ENCODE measurements at places on chromosomes 5 and 9. TPM values are rescaled to one million over a fixed set of nuclear protein-coding genes. Genes with fewer than 3 reads are reported as not detected.
A peak's percentile ranks its signal among the peaks of the same experiment; 100 is the strongest.

The FRMD3 gene
- 4.4 TPM for polyA plus RNA-seq

DNA sequence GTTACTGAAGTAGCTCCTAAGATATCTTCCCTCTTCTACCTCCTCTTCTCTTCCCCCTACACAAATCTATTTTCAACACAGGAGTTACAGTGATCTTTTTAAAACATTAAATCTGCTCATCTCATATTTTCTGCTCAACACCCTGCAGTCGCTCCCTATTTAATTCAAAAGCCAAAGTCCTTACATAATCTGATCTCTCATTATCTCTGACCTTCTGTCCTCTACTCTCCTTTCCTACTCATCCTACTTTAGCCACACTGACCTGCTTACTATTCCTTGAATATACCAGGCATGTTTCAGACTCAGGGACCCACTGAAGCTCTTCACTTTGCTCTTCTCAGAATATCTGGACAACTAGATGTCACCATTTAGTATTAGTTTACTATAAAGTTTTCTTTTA, 87.9 kb downstream of the YTHDC2 start:
- H3K27me3 ChIP-seq: peaks cover 2% of the 10 kb centered on the region
- no peak for DNase-seq
- H3K36me3 ChIP-seq: no peaks in the 10 kb centered on the region
- no peak overlapping the region for H3K4me3 ChIP-seq

- no peak overlapping the region for H3K4me3 ChIP-seq
- DNase-seq: no peak
- no peaks in the 10 kb centered on the region for H3K4me1 ChIP-seq
- H3K27ac ChIP-seq: no peak overlapping the region
These were observed 135.5 kb downstream of the PAX5 start for GRCh38 chr9:36898431-36899020.

DNA sequence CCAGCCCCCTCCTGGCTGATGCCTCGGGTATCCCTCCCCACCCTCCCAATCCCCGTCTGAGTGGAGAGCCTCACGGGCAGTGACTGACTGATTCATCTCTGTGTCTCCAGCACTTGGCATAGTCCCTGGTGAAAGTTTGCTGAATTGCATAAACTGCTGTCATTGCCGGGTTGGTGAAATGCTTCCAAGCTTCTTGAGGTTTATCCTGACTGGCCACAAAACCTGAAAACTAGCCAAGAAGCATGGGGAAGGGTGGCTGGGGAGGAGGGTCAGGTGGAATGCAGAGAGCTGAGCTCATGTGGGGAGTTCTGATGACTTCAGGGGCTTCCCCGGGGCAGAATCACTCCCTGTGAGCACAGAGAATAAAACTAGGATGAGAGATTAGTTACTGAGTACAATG, 56.9 kb upstream of the GGTA1 start:
- no peak for DNase-seq
- H3K4me1 ChIP-seq: peaks cover 5% of the 10 kb centered on the region
- H3K27me3 ChIP-seq: peaks cover 2% of the 10 kb centered on the region

DNA sequence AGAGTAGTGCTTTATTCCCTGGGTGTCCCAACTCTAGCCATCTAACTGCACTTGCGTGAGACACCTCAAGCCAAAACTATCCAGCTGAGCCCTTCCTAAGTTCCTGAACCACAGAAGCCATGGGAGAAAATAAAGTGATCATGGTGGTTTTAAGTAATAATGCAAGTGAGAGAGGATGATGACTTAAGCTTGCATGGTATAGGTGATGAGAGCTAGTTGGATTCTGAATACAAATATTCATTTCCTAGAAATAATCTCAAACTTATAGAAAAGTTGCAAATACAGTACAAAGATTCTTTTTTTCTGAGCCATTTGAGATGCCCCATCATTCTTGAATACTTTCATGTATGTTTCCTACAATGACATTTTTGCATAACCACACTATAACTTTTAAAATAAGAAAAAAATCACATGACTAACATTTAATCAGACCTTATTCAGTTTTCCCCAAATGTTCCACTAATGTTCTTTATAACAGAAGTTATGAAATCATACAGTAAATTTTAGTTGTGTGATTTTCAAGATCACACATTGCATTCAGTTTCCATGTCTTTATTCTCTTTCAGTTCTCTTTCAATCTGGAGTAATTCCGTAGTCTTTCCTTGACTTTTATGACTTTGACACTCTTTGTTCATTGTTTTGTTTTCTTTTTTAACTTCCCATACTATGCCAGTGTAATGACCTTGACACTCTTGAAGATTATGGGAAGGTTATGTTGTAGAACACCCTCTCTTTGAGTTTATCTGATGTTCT, 5.5 kb upstream of the AK3 start:
- no peak overlapping the region for H3K27ac ChIP-seq
- H3K36me3 ChIP-seq: no peaks in the 10 kb centered on the region
- no peak overlapping the region for H3K4me3 ChIP-seq
- H3K27me3 ChIP-seq: no peaks in the 10 kb centered on the region

The NUDT12 gene
- 26.0 TPM for polyA plus RNA-seq

- peaks cover 55% of the 10 kb centered on the region for H3K27me3 ChIP-seq
- no peak overlapping the region for H3K4me3 ChIP-seq
These were observed 21.4 kb downstream of the CNTFR start for GRCh38 chr9:34568133-34568532.

- peaks cover 56% of the 10 kb centered on the region for H3K4me1 ChIP-seq
- no peaks in the 10 kb centered on the region for H3K27me3 ChIP-seq
- peak; percentile 96 for DNase-seq
- H3K36me3 ChIP-seq: no peaks in the 10 kb centered on the region
- peak overlapping the region; percentile 12 for H3K4me3 ChIP-seq
- peak overlapping the region; percentile 90 for H3K27ac ChIP-seq
These were observed 124.7 kb upstream of the TBC1D2 start for GRCh38 chr9:98380065-98380681.

The SPOCK1 gene
- polyA plus RNA-seq: 6.3 TPM

DNA sequence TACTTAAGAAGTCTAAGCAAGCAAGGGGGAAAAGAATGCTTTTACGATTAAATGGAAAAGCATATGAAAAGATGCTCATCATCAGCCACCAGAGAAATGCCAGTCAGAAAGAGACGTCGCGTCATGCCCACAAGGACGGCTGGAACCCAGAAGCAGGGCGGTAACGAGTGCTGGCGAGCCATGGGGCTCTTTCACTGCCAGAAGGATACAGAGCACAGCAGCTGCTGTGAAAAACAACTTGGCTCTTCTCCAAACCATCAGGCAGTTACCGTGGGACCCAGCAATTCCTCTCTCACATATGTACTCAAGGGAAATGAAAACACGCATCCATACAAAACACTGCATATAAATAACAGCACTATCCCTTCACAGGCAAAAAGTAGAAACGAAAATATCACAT, 95.5 kb downstream of the CAMSAP1 start:
- H3K27ac ChIP-seq: no peak overlapping the region
- peaks cover 52% of the 10 kb centered on the region for H3K36me3 ChIP-seq
- H3K4me1 ChIP-seq: peaks cover 12% of the 10 kb centered on the region
- no peaks in the 10 kb centered on the region for H3K27me3 ChIP-seq

GRCh38 chr5:87499478-87500410, 87.0 kb upstream of the CCNH start:
- H3K36me3 ChIP-seq: no peaks in the 10 kb centered on the region
- no peaks in the 10 kb centered on the region for H3K27me3 ChIP-seq
- H3K4me3 ChIP-seq: no peak overlapping the region

DNA sequence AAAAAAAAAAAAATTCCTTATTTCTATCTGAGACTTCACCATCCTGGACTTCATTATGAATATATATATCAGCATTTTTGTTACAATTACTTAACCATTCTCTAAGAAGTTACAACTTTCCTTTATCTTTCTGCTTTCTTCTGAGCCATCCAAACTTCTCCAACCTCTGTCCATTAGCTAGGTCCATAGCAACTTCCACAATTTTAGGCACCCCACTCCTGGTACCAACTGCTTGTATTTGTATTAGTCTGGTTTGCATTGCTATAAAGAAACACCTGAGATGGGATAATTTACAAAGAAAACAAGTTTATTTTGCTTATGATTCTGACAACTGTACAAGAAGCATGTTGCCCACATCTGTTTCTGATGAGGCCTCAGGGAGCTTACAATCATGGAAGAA, 182.1 kb downstream of the CDH9 start:
- H3K27me3 ChIP-seq: no peaks in the 10 kb centered on the region
- no peak overlapping the region for H3K27ac ChIP-seq
- H3K36me3 ChIP-seq: no peaks in the 10 kb centered on the region
- no peak for DNase-seq
- H3K4me3 ChIP-seq: no peak overlapping the region

DNA sequence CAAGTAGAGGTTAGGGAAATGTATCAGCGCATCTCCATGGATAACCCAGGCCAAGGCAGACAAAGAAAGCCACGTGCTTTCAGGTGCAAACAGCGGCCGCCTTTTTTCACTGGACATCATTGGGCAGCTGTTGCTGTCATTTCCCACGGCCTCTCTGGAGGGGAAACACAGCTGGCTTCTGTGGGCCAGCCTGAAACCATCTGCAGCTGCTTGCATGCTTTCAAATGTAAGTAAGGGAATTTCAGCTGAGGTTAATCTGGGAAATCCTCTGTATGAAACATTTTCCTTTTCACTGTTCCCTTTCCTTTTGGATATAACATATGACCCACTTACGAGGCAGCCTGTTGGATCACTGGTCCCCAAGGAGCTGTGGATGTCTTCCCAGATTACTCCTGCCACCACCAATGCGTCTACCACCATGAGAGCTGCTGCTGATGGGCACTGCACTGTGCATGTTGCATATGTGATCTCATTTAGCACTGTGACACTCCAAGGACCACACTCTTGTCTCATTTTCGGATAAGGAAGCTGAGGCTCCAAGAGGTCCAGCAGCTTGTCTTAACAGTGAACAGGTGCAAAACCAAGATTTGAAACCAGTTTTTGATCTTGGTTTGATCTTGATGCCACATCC, 106.3 kb downstream of the C9orf152 start:
- H3K36me3 ChIP-seq: no peaks in the 10 kb centered on the region
- H3K27me3 ChIP-seq: no peaks in the 10 kb centered on the region
- no peak overlapping the region for H3K4me3 ChIP-seq
- no peak overlapping the region for H3K27ac ChIP-seq
- H3K4me1 ChIP-seq: peaks cover 3% of the 10 kb centered on the region
- DNase-seq: no peak

DNA sequence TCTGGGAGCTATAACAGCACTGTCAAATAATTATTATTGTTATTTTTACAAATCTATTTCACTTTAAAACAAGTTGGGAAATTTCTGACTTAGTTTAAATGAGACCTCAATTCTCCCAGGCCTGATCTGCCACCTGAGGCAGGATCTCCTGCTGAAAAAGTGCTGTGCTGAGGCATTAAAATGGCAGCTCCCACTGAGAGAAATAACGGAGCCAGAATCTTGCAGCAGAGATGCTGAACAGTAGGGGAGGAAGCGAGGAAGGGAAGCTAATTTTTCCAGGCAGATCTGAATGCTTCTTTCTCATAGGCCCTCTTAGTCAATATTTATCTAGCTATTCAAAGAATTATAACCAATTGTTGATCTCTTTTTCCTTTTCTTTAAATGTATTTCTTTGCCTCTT, 196.3 kb downstream of the ZNF462 start:
- H3K4me3 ChIP-seq: no peak overlapping the region
- H3K4me1 ChIP-seq: no peaks in the 10 kb centered on the region
- DNase-seq: no peak
- H3K27ac ChIP-seq: no peak overlapping the region

DNA sequence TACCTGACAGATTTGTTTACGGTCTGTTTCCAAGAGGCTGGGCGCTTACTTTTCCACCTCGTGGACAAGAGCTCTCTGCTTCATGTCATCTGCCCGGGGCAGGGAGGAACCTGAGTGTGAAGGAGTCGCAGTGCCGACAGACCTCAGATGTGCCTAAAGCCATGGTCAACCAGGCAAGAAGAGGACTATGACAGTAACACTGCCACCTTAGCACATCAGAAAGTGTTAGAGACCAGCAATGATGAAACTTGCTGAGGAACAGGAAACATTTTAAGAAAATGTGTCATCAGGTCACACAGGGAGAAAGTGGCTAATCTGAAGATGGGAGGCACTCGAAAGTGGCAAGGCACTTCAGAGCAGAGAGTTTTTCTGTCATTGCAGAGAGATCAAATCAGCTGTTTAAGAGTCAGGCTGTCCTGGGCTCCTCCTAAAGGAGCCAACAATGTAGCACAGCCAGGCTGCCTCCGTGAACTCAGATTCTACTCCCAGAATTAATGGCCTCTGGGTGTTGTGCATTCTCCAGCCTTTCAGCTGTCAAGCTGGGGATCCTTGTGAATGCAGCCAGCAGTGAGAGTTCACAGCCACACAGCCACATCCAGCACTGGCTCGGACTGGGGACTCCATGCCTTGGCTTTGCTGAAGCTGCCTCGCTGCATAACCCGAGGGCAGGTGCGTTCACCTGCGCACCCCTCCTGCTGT, 94.6 kb downstream of the RAPGEF1 start:
- peaks cover 20% of the 10 kb centered on the region for H3K36me3 ChIP-seq
- no peak overlapping the region for H3K27ac ChIP-seq
- H3K4me1 ChIP-seq: peaks cover 31% of the 10 kb centered on the region

The ROPN1L gene
- polyA plus RNA-seq: 0.30 TPM

DNA sequence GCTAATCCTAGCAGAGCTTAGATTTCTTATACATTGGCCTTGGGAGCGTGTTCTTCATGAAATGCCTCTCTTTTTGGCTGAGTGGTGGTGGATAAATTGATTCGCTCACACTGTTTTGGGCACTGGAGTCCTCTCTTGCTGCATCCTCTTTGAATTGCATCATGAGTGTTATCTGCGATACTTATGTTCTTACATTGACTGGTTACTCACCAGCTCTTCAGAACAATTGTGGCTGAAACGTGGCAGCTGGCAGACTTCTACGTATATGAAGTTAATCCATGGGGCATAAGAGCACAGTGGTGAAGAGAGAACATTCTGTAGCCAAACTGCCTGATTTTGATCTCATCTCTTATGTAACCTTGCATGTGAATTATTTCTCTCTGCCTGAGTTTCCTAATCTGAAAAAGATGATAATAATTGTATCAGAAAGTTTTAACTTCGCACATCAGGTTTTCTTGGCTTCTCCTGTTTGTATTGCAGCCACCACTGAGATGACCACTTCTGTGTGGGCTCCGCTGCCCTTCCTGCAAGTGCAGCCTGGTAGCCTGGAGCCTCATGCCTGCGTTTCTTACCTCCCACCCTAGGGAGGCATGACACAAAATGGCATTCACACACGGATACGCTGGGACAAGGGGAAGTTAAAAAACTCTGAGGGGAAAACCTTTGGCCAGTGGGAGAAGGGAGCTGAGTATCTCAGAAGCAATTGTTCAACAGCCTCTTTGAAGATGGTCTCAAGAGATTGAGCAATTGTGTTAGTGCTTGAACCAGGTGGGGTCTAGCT, 295.2 kb downstream of the ARHGAP26 start:
- H3K4me1 ChIP-seq: peaks cover 2% of the 10 kb centered on the region
- DNase-seq: no peak
- H3K27me3 ChIP-seq: no peaks in the 10 kb centered on the region
- no peak overlapping the region for H3K4me3 ChIP-seq
- no peak overlapping the region for H3K27ac ChIP-seq
- H3K36me3 ChIP-seq: peaks cover 19% of the 10 kb centered on the region

GRCh38 chr5:29382780-29383179, 1810.7 kb upstream of the CDH6 start:
- no peaks in the 10 kb centered on the region for H3K36me3 ChIP-seq
- no peak for DNase-seq
- H3K4me1 ChIP-seq: no peaks in the 10 kb centered on the region
- no peak overlapping the region for H3K4me3 ChIP-seq
